Osteoblast (primary cell): ENCODE measurements at places on chromosomes 12 and 14. TPM values are rescaled to one million over a fixed set of nuclear protein-coding genes. Genes with fewer than 3 reads are reported as not detected.
A peak's percentile ranks its signal among the peaks of the same experiment; 100 is the strongest.

Gene DPF3
- total RNA-seq, result 0.59 and 1.8 TPM in 2 replicates

GRCh38 chr14:50615056-50615455 is 53.0 kb downstream of the SAV1 start:
- no peak for DNase-seq

- DNase-seq, result peak; percentile 51
These were observed 3.4 kb downstream of the CHST11 start for GRCh38 chr12:104460041-104460719.

- no peak for DNase-seq
These were observed 32.0 kb upstream of the NPAS3 start for GRCh38 chr14:32906672-32907071.

GRCh38 chr12:41254004-41254914 is 66.1 kb downstream of the PDZRN4 start:
- no peak for DNase-seq

- peak; percentile 84 for DNase-seq
These were observed 395 bp upstream of the BRI3BP start for GRCh38 chr12:124992874-124993625.

- DNase-seq, result no peak
These were observed 30.7 kb downstream of the KIF21A start for GRCh38 chr12:39412210-39412609.

Gene GATC
- total RNA-seq, result 14.5 and 20.0 TPM in 2 replicates

DNA sequence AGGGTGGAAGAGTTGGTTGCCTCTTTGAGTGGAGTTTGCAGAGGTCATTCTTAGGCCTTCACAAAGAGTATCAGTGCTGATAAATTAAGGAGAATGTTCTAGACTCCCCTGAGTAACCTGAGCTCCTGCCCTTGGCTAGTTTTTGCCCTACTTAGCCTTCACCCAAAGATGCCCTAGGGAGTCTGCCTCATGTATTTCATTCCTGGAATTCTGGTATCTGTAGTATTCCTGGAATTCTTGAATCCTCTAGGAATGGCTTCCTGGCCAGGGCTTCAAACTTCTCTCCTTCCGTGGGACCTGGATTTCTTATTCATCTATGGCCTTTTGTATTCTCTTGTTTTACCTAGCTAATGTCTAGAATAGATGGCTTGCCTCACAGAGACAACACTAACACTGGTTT is 701.1 kb downstream of the NOVA1 start:
- DNase-seq, result no peak

Gene RNASE3
- total RNA-seq, result not detected in 2 replicates

DNA sequence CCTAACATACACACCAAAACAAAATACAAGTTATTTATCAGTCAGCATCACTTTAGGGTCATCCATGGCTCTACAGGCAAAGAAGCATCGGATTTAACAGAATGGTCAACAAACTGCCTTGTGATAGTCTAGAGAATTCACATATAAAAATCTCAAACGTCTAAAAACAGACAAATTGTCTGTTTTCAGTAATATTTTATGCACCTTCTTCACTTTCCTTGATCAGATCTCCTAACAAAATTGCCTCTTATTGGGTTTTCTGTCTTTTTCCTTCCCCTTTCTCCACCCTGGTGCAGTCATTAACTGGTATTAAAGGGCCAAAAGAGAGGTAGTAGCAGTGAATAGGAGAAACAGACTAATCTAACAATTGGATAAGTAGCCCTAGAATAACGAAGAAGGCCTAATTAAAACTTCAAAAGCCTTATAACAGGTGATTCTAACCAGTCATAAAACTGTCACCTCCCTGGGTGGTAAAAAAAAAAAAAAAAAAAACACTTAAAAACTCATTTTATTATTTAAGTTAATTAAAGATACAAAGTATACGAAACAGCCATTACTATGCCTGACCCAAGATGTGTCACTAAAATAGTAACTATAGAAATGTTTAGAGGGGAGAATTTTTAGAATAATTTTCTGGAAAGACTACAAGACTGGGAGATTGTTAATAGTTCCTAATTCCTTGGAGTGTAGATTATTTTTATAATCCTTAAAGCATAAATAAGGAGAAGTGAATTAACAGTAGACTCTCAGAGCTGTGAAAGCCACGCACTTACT is 1.5 kb downstream of the KIF21A start:
- DNase-seq, result peak; percentile 68

- DNase-seq, result no peak
These were observed 315.3 kb downstream of the DIO2 start for GRCh38 chr14:79896009-79896408.

Gene PMCH
- not detected in 2 replicates for total RNA-seq

GRCh38 chr12:105622846-105623736 is 292.6 kb downstream of the C12orf75 start:
- peak; percentile 26 for DNase-seq

DNA sequence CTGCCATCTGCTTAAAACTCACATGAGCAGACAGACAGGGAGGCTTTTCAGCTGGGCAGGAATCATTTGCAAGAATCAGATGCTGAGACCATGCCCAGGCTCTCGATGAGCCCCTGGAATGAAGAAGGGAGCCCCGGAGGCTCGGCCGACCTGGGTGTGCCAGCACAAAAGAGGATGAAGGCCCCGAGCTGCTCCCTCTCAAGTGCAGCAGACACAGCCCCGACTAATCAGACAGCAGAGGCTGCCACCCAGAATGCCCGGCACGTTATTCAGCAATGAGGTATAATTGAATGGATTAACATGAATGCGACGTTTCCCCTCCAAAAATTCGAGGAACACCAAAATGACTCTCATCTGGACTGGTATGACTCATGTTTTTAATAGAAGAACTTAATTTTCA is 58.9 kb downstream of the BCL11B start:
- no peak for DNase-seq

DNA sequence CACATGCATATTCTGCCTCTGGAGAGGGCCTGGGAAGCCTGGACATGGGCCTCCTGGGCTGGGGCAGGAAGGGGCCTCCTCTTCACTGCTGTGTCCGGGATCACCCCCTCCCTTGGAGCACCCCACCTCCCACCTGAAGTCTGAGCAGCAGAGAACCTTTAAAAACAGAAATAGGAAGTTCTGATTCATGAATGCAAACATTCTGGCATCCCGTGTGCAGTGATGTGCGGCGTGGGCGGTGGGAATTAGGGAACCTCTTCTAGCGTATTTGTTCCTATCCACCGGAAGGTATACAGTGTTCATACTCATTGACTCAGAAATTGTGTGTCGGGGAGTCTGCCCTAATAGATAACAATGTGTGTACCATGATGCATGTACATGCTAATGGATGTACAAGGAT is 46.2 kb downstream of the C14orf132 start:
- peak; percentile 87 for DNase-seq

Gene CLEC4E
- not detected in 2 replicates for total RNA-seq

GRCh38 chr14:94439453-94440057 is 13.0 kb downstream of the SERPINA11 start:
- DNase-seq, result peak; percentile 50

GRCh38 chr12:49863946-49864797 is 21.3 kb upstream of the BCDIN3D start:
- peak; percentile 69 for DNase-seq

GRCh38 chr12:99386907-99387306 is 260.6 kb upstream of the GARIN6 start:
- DNase-seq, result no peak

DNA sequence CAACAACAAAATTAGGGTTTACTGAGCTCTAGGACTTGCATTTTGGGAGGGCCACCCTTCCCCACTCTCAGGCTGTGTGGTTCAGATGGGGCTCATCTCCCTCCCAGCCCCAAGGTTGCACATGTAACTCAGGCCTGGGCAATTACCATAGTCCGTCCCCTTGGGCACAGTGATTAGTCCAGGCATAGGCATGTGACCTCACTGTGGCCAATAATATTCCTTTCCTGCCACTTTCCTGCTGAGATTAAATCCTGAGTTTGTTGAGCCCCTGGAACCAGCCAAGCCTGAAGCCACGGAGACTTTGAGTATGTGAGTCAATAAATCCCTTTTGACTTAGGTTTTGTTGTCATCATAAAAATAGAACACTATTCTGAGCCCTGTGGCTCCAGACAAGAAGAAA is 113.0 kb downstream of the AACS start:
- DNase-seq, result no peak

DNA sequence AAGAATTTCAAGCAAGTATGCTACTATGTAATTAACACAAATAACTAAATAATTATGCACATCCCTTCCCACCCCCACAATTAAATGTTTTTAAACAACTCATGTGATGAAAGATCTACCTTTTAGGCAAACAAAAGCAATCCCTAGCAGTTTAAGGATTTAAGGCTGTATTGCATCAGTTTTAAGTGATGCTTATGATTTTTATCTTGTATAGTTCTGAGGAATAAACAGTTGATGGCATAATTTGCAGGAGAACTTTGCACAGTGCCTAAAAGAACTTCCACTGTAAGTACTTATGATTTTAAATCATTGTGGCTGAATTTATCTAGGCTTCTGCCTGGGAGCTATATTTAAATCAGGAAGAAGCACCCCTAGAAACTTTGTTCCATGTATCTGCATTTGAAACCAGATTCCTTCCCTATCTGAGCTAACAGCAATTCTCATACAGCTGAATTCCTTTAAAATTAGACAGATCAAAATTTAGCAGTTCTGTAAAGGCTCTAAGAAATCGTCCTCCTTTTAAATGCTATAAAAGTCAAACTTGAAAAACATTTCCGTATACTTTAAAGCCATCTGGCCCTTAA is 388.6 kb downstream of the BCAT1 start:
- DNase-seq, result no peak

Gene ERH
- 71.9 and 75.3 TPM in 2 replicates for total RNA-seq

GRCh38 chr14:52175982-52176502 is 91.5 kb upstream of the PTGDR start:
- DNase-seq, result peak; percentile 23

DNA sequence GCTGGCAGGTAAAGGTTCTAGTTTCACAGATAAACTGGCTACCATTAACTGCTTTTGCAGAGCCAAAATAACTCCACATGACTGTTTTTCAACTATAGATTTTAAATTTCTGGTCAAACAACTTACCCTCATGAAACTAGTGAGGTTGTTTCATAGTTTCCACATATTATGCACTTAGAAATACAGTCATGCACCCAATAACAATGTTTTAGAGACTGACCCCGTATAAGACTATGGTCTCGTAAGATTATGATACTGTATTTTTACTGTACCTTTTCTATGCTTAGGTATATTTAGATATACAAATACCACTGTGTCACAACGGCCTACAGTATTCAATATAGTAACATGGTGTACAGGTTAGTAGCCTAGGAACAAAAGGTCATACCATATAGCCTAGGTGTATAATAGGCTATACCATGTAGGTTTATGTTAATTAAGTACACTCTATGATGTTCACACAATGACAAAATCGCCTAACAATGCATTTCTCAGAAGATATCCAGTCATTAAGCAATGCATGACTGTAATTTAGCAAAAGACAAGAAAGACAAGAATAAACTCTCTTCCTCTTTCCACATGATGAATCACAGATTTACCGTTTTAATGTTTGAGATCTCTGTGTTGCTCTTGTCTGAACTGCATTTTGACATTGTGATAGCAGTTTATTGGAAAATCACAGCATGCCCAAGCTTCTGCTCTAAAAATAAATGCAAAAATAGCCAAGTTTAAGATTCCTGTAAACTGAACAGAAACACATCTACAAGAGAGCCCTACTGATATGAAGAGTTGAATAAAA is 17.1 kb downstream of the DICER1 start:
- no peak for DNase-seq

- DNase-seq, result no peak
These were observed 70.6 kb downstream of the C14orf132 start for GRCh38 chr14:96109596-96110355.

GRCh38 chr12:112815589-112816321 is 24.2 kb downstream of the RPH3A start:
- no peak for DNase-seq

DNA sequence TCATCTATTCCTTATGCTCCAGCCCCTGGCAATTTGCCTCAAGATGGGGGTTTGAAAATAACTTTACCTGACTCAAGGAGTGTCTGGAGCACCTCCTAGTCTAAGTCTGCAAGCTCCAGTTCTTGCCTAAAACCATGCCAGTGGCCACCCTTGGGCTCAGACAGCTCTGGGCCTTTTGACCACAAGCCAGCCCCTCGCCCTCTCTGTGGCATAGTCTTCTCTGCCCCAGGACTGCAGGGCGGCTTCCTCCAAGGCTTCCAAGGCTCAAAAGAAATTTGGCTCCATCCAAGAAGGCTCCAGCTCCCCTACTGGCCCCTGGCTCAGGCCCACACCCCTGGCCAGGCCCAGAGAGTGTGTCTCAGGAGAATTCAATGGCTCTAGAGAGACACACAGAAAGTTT is 14.8 kb downstream of the ACVRL1 start:
- DNase-seq, result no peak

Gene HOXC12
- under 0.01 TPM in 1 of 2 replicates, not detected in the other for total RNA-seq

Gene CHGA
- total RNA-seq, result not detected in 2 replicates

DNA sequence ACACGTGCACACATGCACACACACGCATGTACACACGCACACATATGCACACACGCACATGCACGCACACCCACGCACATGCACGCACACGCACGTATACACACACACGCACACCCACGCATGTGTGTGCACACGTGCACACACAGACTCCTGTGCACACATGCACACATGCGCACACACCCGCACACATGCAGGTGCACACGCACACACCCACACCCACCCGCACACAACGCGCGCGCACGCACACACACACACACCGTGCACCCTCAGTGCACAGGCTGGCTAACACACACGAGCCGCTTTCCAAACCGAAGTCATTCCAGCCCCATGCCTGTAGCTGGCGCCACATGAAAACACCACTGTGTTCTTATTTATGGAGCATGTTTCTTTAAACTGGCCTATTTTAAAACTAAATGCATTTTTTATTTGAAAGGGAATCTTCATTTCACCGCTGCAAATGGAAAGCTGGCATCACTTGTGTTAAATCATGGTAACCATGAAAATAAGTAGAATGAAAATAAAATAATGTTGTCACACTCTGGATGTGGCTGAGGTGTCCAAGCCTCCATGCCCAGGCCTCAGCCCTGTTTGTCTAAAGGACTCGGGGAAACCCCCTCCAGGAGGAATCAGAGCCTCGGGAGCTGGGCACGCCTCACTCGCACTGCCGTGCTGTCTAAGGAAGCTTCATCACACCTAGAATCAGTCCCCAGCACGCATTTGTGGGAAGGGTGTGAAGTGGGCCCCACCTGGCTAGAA is 45.1 kb downstream of the GALNT9 start:
- DNase-seq, result peak; percentile 96

Gene ZNF385A
- 0.72 and 0.88 TPM in 2 replicates for total RNA-seq

Gene RAD9B
- 0.36 and 0.59 TPM in 2 replicates for total RNA-seq

- no peak for DNase-seq
These were observed 35.6 kb downstream of the PTGER2 start for GRCh38 chr14:52349731-52350130.
